ENCODE measurements at places on chromosomes 5 and 9.

- no peak for DNase-seq
Observed at GRCh38 chr5:123035360-123035917, 1.1 kb downstream of the PPIC start.

GRCh38 chr5:31229266-31229665 is 35.8 kb downstream of the CDH6 start:
- no peak for DNase-seq

GRCh38 chr5:16457451-16457850 is 8.1 kb downstream of the ZNF622 start:
- DNase-seq: no peak

- DNase-seq: no peak
Observed at GRCh38 chr9:100819980-100820379, 208.5 kb upstream of the PLPPR1 start.
